ENCODE measurements at places on chromosomes 4 and X.

- DNase-seq: no peak
Observed at GRCh38 chrX:131359611-131360010, 70.5 kb upstream of the IGSF1 start.

DNA sequence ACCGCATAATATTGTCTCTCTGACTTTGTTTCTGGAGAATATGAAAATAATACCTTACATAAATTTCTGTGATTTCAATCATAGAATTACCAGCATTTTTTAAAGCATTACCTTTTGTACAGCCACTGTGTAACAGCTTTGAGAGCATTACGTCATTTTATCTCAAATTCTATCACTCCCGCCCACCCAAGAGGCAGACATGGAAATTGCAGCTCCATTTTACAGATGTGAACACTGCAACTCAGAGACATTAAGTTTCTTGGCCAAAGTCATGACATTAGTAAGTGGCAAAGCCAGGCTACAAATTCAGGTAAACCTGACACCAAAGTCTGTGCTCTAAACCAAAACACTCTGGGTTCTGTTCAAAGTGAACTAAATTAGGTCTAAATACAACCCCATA is 33.6 kb upstream of the KDR start:
- DNase-seq: no peak

DNA sequence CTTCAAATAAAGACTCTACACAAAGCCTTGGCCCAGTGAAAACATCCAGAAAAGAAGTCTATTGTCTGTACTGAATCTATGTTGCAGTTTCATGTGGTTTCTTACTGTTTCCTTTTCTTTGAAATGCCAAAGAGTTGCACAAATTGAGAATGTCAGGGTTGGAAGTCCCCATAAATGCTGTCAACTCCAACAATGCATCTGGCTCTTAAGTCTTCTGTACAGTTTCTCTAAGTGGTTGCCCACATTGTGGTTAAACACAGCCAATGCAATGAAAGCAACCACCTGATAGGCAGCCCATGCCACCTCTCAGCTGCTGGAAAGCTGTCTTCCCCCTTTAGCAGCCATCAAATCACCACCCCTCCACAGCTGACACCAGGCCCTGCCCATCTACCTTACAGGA is 67.2 kb upstream of the C1GALT1C1 start:
- DNase-seq: no peak

GRCh38 chr4:146154057-146154456 is 21.5 kb upstream of the LSM6 start:
- DNase-seq: no peak

- DNase-seq: peak; percentile 95
Observed at GRCh38 chr4:88623097-88623496, 30.8 kb downstream of the HERC3 start.

DNA sequence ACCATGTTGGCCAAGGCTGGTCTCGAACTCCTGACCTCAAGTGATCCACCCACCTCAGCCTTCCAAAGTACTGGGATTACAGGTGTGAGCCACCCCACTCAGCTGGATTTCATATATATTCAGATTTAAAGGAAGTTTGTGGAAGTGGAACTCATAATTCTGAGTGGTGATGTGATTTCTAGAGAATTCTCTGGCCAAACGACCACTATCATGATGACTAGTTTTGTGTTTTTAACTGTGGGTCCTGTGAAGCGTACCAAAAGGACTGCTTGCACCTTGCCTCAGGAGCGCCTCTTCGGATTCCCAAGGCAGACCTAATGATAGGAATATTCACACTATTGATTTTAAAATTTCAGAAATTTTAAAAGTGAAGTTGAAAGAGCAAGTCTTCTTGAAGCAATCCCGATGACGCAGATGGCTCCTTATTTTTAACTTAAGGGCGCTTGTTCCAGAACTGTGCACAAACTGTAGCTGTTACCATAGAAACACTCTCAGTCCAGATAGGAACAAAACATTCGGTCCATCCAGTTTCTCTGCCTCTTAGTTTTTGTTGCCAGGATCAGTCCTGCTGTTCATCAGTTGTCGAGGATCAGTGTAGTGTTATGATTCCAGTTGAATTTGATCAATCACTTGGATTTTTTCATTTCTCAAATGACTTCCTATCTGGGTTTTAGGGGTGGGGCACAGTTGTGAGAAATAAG is 51.7 kb upstream of the CLCN4 start:
- no peak for DNase-seq

GRCh38 chrX:9285342-9285771 is 179.5 kb upstream of the TBL1X start:
- no peak for DNase-seq

- peak; percentile 80 for DNase-seq
Observed at GRCh38 chr4:84966382-84967242, at the start of gene WDFY3. TSS of gene WDFY3 (minus strand) at chr4:84966690. CDS start at chr4:84860591, 106,099 bp downstream.

DNA sequence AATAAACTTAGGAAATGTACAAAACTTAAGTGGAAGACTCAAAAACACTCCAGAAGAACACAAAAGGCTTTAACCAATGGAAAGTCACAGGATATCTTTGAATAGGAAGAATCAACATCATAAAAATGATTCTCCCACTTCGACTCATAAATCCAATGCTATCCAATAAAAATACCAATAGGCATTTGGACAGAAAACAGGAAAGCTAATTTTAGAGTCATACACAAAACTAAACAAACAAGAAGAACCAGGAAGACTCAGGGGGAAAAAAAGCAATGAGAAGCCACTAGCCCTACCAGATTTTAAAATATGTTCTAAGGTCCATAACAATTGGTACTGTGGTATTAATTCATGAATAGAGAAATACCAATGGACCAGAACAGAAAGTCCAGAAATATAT is 28.2 kb downstream of the SLC9A7 start:
- DNase-seq: no peak

- no peak for DNase-seq
Observed at GRCh38 chr4:144754562-144755410, 108.8 kb downstream of the HHIP start.

- no peak for DNase-seq
Observed at GRCh38 chr4:6054162-6054922, 36.1 kb upstream of the C4orf50 start.

- no peak for DNase-seq
Observed at GRCh38 chr4:105174098-105174497, 27.4 kb downstream of the TET2 start.

DNA sequence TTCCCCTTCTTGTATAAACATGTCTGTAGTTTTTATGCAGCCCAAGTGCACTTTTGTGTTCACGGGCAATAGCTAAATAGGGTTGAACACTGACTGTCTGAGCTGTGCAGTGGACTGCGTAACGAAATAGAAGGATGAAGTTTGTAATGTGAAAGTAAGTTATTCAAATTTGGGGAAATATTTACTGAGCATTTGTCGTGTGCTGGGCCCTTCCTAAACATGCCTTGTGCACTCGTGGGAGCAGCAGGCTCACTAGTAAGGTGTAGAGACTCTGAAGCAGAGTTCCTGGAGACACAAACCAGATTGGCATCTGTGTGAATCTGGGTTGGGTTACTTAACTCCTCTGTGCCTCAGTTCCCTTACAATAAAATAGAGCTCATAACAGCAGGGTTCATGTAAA is 51.7 kb upstream of the C1QTNF7 start:
- no peak for DNase-seq

- DNase-seq: no peak
Observed at GRCh38 chr4:120839334-120839973, 83.1 kb downstream of the PRDM5 start.

DNA sequence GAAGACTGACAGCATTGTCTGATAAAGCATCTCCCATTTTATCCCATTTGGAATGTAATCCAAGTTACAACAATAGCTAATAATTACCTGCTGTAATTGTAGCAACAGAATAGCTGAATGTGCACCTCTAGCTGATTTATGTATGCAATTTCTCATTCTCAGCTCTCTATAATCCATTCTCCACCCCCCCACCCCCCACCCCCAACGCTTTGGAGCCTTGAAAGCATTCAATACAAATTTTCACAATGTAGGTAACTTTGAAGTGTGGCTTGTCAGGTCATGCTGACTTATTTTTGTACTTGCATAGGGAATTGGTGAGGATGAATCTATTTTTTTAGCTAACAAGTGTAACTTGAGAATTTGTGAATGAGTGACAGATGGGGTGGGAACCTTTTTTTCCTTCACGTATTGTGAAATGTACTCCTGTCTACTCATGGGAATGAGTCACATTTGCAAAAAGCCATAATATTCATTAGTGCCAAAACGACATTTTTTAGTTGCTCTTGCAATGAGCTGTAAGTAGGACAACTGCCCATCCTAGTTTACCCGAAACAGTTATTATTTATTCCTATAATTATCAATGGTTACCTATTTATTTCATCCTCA is 159.3 kb downstream of the PALLD start:
- peak; percentile 71 for DNase-seq

DNA sequence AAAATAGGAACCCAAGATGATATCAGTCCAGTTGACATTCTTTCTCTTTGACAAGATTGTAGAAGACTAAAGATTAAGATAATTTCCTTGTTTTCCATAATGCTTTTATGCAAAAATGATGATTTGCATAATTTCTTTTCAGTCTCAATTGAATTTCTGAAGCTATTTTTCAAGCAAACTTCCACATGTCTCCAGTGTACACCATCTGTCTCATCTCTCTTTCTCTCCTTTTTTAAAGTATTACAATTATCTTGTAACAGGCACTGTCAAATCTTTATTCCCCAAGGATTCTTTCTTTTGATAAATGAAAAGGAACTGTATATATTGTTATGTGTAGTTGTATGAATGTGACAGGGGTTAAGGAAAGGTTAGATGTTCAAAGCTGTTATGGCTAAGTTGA is 7.9 kb upstream of the SH3RF1 start:
- DNase-seq: no peak

GRCh38 chrX:115333446-115333845 is 43.9 kb downstream of the LUZP4 start:
- DNase-seq: no peak

DNA sequence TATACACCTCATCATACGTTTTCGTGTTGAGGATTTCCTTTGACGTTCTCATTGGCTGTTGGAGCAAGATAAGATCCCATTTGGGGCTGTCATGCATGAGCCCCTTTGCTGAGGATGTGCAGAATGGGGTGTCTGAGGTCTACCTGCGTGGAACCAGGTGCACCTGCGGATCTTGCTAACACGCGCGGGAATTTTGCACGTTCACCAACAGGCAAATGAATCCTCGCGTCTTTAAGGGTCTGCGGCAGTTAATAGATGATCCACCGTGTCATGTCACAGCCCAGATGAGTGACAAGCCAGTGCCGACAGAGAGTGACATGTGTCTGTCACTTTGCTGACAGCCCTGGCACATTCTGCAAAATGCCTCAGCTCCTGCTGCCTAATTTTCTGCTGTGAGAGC is 56.3 kb upstream of the SHOX start:
- DNase-seq: no peak

DNA sequence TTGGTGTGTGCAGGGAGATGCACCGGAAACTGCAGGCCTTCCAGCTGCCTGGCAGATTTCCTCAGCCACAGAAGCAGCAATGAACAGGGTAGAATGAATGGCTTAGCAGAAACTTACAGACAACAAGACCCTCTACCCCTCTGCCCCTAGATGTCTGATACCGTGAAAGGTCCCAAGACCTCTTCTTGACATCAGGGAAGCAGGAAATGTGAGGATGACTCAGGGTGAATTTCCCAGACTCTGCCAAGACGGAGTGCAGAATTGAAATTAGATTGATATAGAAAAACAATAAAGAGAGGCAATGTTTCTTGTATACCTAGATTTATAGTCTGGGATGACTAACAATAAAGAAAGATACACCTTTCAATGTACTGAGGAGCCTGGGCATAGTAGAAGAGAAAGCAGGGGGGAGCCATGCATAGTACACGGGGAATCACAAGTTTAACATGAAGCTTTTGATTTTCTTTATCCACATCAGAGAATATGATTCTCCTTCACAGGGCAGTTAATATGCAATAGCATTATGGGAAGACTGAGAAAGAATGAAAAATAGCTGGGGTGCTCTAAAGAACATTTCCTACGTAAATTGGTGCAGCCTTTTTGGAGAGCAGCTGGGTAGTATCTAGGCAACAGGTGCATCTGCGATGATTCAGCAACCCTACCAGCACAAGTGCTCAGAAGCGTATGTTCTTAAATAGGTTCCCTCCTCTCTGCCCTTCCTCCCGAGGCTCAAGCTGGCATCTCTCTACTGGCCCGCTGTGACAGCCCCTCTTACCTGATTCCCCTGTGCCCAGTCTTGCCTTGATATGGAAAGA is 18.3 kb upstream of the CXCR3 start:
- no peak for DNase-seq

- no peak for DNase-seq
Observed at GRCh38 chrX:52031371-52031770, 37.6 kb downstream of the MAGED4B start.

DNA sequence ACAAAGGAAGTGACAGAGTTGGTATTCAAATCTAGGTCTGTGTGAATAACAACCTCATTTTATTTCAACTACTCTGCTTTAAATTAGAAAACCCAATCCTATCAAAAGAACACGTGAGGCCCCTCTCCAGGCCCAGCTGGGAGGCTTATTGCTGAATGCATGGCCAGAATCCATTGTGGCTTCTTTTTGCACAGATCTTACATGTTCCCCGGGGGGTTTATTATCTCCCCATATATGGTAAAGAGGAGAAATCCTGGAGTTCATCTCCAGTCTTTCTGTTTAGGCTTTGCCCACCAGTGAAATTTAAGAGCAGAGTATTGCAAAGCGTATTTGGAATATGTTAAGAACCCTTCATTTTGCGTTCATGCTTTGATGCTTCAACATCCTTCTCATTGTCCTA is 655.6 kb downstream of the IL1RAPL1 start:
- DNase-seq: no peak

GRCh38 chr4:4472344-4472958 is 69.4 kb downstream of the STX18 start:
- no peak for DNase-seq

DNA sequence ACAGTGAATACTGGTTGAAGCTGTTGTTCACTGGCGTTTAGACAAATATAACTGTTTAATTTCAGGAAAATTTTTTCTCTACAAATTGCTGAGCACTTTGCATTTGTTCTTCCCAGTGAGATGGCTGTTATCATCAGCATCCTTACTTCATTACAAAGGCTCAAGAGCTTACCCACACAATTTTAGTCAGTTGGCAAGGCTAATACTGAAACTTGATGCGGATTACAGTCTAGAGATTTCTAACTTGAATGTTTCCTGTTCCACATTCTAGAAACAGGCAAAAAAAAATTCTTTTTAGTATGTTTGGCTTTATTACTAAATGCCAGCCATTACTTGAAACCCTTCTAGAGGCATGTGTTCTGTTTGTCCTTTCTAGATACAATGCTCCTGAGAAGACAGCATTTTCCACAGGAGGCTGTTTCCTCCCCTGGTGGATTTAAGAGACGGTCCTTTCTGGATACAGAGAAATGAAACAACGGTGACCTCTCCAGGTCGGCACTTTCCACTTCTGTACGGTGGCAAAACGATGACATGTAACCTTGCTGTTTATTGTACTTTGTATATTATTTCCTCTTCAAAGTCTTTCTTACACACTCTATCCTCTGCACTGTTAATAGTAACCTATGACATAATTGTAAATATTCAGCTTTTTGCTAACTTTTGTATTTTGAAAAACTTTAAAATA is 80.9 kb downstream of the RFC1 start:
- no peak for DNase-seq

GRCh38 chrX:153509592-153509991 is 7.8 kb upstream of the ATP2B3 start:
- no peak for DNase-seq

- no peak for DNase-seq
Observed at GRCh38 chr4:43682551-43682950, 766.1 kb downstream of the KCTD8 start.

GRCh38 chrX:13397878-13398818 is 78.3 kb upstream of the ATXN3L start:
- peak; percentile 99 for DNase-seq

- DNase-seq: no peak
Observed at GRCh38 chr4:168655182-168655581, 158.3 kb downstream of the PALLD start.

GRCh38 chrX:110156167-110156754 is 153.3 kb downstream of the TMEM164 start:
- no peak for DNase-seq

Data from GM04504 (cell line).